IPS-NIHi11 (cell line): ENCODE measurements at places on chromosomes 2 and 18.

GRCh38 chr2:19488009-19488691 is 129.7 kb upstream of the OSR1 start:
- no peak for DNase-seq

DNA sequence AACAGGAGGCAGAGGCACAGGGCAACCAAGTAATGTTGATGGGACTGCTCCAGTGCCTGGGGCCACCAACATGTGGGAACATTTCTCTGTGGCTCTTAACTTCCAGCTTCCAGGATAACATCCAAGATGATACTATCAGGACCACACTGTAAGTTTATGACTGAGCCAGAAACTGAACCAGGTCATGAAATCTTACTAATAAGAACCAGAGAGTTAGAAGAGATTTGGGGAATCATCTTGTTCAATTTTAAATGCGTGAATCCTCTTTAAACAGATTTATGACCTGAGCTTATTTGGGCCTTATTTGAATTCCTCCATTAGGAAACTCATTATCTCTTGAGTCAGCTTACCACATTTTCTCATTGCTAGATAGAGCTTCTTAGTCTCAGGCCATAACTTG is 45.0 kb downstream of the MAP2 start:
- DNase-seq, result no peak

GRCh38 chr2:188406414-188406813 is 114.7 kb downstream of the GULP1 start:
- no peak for DNase-seq

- DNase-seq, result no peak
Observed at GRCh38 chr2:60294901-60295635, 258.4 kb downstream of the BCL11A start.

DNA sequence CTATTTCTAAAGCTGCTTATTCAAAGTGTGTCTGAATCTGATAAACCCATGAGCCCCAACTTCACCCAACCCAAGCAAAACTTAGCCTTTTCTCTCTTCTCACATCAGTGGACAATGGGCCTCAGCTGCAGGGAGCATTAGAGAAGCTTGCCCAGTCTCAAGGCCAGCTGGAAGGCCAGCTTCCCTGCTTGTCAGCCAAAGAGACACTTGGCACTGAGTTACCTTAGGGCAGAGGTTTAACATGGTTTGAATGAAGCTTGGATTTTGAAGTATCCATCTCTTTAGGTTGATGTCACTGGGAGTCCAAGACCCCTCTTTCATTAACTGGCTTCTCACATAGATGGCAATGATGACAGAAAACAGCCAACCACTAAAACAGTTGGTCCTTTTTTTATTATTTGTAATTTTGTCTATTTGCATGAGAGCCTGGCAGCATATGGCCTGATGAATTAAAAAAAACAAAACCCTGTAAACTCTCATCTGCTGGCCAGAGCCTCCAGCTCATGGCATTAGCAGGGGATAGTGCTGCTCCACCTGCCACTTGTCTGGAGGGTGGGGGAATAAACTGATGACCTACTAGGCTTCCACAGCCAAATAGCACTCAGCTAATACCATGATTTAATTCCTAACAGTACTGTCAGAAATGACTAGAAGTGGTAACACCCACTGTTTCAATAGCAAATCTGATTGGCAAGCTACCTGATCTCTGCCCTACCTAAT is 137.0 kb downstream of the UBE2E3 start:
- DNase-seq, result no peak

DNA sequence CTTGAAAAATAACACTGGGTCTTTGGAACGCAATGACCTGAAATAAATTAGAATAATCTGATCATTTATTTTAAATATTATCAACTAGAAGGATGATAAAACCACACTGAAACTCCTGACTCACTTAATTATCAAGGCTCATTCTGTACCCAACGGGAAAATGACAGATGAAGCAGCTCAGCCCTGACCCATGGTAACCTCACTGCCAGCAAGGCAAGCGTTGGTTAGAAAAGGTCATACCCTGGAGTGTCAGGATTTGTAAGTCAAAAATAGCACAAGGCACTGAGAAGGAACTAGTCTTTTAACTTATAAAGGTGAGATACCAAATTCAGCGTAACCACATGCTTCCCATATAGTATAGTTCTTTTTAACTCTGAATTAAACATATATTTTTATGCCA is 277.5 kb downstream of the ETAA1 start:
- DNase-seq, result no peak

- DNase-seq, result no peak
Observed at GRCh38 chr2:140814141-140814540, 1316.7 kb downstream of the LRP1B start.

- DNase-seq, result peak; percentile 63
Observed at GRCh38 chr2:241561832-241562231, 3.3 kb downstream of the BOK start.

DNA sequence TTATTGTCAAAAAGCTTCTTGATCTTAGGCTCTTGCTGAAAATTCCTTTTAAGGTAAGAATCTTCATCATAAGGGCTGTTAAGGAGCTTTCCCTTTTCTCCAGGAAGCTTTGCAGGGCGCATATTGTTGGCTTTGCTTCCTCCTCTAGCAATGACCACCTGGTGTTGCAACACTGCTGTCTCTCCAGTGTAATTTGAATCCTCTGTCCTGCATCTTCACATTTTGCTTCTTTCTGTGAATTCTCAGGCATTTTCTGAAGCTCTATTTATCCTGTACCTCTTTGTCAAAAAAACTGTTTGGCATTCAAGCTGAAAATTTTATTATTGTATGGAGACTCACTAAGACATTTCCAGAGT is 533.1 kb upstream of the CHAC2 start:
- peak; percentile 55 for DNase-seq

GRCh38 chr2:31739161-31739560 is 158.4 kb upstream of the SRD5A2 start:
- DNase-seq, result no peak

DNA sequence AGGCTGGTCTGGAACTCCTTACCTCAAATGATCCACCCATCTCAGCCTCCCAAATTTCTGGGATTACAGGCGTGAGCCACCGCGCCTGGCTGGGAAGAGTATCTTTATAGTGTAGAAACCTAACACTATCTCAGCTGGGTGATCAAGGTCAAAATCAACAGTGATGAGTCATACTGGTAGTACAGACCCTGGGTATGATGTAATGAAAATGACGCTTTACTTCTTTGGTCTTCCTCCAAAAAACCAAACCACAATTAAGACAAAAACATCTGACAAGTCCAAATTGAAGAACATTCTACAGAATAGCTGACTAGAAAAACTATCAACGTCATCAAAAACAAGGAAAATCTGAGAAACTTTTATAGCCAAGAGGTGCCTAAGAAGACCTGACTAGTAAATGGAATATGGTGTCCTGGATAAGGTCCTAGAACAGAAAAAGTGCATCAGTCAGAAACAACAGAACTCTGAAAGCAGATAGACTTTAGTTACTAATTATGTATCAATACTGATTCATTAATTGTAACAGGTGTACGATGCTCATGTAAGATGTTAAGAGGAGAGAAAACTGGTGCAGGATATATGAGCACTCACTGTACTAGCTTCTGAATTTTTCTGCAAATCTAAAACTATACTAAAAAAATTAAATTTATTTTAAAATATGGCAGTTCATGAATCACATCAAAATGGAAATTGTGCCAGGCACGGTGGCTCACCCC is 25.4 kb downstream of the PDCL3 start:
- no peak for DNase-seq

- no peak for DNase-seq
Observed at GRCh38 chr2:3784731-3785130, 81.4 kb downstream of the DCDC2C start.

- peak; percentile 33 for DNase-seq
Observed at GRCh38 chr2:102514061-102514785, 41.2 kb downstream of the SLC9A4 start.

GRCh38 chr2:69084492-69084891 is 71.5 kb downstream of the ANTXR1 start:
- no peak for DNase-seq

- peak; percentile 6 for DNase-seq
Observed at GRCh38 chr2:23707096-23707495, 219.8 kb downstream of the ATAD2B start.

GRCh38 chr2:58146707-58147106 is 94.4 kb downstream of the FANCL start:
- DNase-seq, result no peak

- no peak for DNase-seq
Observed at GRCh38 chr2:154120706-154121105, 249.0 kb downstream of the GALNT13 start.

DNA sequence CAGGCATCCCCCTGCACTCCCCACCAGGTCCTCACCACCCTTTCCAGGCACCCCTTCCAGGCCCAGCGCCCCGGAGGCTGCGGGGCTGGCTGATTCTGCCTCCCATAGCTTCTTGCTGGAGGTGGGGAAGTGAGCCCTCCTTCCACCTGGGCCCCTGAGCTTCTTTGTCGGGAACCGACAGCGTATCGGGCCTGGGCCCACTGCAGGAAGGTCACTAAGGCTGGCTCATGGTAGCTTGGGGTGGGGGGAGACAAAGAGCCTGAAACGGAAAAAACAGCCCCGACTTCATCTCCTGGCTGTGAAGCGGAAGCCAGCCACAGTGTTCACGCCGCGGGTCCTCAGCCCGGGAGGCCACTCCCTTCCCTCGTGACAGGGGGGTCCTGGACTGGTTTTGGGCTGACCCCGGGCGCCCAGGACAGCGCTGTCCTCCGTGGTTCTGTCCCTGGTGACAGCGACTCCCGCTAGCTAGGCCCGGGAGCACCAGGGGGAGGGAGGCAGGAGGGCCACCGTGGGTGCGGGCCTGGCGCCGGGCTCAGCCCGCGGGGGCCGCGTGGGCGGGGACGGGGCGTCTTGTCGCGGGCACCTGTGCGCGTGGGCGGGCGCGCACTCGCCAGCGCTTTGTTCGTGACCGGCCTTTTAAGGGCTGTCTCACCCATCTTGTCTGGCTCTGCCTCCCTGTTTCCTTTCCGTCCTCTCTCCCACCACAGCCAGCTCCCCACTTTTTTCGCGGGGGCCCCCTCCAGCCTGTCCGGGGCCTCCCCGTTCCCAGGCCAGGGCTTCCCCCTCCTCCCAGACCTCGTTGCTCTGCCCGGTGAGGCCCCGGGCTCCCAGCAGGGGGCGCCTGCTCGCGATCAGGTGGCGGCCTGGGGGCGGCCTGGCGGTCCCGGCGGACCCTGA is 64.9 kb downstream of the DNMT3A start:
- peak; percentile 95 for DNase-seq

GRCh38 chr2:145753041-145753608 is 1233.2 kb upstream of the ZEB2 start:
- no peak for DNase-seq

- DNase-seq, result no peak
Observed at GRCh38 chr18:75261430-75262223, 51.0 kb downstream of the TSHZ1 start.

DNA sequence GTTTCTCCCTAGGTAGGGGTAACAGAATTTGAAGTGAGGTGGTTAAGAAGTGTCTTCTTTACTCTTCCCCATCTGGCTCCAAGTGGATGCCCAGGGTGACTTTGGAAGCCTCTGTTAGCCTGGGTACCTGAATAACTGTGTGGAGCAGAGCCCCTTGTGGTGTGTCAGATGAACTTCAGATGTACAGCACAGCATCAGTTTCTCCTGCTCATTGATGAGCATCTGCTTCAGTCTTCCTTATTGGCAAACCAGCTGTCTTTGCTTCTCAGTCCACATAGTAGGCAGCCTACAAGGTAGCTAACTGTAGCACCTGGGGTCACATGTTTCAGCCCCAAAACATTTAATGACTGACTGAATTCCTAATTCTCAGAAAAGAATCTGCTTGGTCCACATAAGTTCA is 56.2 kb upstream of the ATP8B1 start:
- DNase-seq, result peak; percentile 52

DNA sequence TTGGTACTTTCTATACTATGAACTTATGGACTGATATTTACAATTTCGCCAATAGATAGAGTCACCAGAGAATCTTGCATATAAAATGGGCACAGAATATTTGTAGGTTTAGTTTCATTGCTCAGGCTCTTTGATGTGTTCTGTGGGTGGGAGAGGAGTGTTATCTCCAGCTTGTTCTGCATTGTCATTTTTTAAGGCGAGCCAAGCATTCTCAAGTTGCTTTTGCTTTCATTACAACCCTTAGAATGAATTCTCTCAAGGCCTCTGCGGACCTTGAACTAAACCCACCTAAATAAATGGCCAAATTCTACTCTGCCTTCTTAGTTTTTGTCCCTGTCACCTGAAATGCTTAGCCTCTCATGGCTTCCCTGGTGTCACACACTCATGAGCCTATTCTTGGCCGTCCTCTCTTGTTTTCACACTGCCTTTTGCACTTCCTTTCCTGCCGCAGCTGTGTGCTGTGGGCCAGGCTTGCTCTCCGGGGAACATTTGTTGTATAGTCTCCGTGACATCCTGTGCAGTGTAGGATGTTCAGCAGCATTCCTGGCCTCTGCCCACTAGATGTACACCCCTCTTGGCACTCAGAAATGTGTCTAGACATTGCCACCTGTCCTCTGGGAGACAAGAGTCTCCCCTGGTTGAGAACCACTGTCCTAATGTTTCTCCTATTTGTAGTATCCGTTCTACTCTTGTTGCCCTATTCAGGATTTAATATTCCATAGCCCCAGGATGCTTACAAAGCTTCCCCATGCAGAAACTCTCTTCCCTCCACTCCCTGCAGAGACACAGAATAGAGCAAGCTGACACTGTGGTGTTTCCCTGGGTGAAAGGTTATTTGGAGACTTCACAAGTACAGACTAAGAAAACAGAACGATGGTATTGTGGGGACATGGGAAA is 255.6 kb downstream of the PTPRM start:
- no peak for DNase-seq

GRCh38 chr18:62572456-62572855 is 49.6 kb downstream of the ZCCHC2 start:
- DNase-seq, result no peak

- no peak for DNase-seq
Observed at GRCh38 chr2:68748568-68748967, 14.0 kb downstream of the ARHGAP25 start.

DNA sequence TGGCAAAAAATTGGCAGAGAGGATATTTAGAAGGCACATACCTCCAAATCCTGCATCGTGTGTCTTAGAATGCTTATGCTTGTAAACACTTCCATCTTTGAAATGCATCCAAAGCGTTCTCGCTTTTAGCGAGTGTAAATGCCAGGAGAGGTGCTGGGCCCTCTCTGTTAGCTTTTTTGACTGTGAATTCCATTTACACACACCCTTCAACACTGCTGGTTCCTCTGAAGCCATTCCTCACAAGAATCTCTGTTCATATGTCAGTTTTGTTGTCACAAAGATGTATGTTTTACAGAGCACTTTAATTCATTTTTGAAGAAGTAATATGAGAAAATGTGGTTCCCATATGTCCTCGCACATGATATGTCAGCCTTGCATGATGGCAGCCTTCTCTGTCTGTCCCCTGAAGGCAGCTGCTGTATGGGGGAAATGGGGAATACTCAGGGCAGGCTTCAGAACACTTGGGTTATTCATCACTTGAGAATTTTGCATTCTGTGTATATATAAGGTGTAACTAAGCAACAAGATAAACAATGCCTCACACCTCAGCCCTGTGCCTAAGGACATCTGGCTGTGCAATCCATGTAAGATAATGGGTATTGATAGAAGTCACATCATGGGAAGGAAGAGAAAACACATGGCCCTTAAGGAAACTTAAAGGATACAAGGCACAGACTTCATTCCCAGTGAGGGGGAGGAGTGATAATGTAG is 52.3 kb downstream of the RAB27B start:
- no peak for DNase-seq
